ENCODE measurements at places on chromosomes 5 and 9.

DNA sequence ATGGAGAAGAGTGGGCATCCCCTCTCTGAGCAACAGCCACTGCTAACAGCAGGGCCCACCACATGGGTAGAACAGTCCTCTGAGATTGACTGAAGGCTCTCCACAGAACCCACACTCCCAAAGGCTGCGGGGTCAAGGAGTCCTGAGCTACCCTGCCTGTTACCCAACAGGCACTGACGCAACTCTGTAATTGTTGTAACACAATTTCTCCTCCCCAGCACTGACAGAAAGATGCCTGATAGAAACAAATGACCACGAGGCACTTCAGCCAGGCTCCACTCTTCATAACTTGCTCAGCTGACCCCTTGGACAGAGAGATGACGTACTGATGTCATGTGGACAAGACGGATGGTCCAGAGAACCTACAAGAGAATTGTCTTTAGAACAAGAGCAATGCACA is 220.7 kb downstream of the SPOCK1 start:
- DNase-seq = no peak

- DNase-seq = no peak
Measured at GRCh38 chr9:78366827-78367226, 69.9 kb downstream of the PSAT1 start.

- no peak for DNase-seq
Measured at GRCh38 chr9:87211669-87212068, 264.4 kb upstream of the GAS1 start.

- DNase-seq = no peak
Measured at GRCh38 chr5:170171811-170172210, 61.0 kb upstream of the C5orf58 start.

- no peak for DNase-seq
Measured at GRCh38 chr5:59891962-59892643, 1.4 kb downstream of the PDE4D start.

- no peak for DNase-seq
Measured at GRCh38 chr9:137502008-137502911, 43.1 kb upstream of the NSMF start.

DNA sequence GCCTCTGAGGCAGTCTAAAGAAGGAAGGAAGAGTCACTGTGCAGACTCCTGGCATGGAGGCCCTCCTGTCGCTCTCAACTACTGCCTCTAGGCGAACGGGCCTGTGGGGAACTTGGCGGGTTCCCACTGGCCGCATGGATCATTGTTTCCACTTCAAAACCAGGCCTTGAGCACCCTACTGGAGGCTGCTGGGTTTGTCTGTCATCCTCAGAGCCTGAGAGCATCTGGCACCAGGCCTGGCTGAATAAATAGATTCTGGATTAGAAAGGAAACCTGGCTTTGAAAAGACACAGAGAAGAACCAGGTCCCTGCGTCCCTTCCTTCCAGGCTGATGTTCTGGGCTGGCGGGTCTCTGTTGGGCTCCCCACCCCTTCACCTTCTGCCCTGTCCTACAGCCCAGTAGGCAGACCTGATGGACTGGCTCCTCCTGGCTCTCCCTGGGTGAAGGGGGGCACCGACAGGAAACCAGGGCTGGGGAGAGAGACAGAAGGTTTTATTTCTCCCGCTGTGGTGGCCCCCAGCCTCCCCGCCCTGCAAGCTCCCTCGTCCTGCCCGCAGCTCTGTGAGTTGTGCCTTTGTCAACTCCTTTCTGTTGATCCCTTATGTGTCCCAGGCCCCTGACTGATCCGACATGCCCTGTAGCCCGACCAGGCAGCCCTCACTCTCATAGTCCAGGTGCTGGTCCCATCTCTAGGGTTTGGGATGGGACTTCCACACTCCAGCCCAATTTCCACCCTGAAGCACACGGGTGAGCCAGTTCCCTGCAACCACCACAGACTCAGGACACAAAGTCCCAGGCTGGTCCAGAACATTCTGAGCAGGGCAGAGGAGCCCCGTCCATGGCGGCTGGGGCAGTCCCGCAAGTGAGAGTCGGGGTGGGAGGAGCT is 50.1 kb downstream of the ADAMTS2 start:
- no peak for DNase-seq

DNA sequence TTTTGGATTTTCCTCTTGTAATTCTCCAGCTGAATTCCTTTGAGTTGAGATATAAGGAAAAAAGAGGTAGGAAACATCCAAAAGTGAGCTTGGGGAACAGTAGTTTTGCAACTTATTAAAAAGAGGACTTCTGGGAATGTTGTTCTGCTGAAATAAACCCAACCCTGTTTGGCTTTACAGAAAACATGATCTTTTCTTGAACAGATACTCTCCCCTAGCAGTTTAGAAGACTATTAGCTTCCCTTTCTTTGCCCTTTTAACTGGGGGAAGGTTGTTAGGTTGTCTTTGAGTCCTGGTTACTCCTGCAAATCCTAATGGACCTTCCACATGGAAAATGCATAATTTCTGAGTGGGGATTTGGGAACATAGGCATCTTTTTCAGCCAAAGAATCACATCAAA is 168.7 kb upstream of the RPS23 start:
- DNase-seq = no peak

DNA sequence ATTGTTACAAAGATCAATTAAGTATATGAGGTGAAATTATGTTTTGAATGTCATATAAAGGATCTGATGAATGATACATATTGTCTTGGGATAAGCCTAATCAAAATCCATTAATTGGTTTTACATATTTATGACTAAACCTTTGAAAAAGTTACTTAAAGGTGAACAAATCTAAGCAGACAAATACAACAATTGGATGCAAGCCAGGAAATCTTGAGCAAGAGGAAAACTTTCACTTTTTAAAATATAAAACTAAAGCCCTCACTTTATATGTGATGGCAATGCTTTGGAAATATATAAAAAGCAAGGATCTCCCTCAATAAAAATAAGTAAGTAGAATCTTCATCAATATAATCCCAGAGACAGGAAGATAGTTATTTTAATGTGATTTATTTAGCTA is 80.1 kb downstream of the EDIL3 start:
- DNase-seq = no peak

DNA sequence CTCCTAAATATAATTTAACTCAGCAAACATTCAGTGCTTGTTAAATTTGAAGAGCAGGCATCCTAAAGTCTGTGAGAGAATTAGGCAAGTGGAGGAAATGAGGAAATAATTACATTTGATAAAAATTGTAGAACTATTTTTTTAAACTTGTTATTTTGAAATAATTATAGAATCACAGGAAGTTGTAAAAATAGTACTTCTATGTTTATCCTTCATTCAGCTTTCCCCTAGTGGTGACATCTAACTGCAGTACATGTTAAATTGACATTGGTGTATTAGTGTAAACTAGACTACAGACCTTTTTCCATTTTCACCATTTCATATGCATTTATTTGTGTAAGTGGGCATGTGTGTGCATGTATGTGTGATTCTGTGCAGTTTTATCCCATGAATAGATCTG is 51.6 kb downstream of the F2RL2 start:
- no peak for DNase-seq

DNA sequence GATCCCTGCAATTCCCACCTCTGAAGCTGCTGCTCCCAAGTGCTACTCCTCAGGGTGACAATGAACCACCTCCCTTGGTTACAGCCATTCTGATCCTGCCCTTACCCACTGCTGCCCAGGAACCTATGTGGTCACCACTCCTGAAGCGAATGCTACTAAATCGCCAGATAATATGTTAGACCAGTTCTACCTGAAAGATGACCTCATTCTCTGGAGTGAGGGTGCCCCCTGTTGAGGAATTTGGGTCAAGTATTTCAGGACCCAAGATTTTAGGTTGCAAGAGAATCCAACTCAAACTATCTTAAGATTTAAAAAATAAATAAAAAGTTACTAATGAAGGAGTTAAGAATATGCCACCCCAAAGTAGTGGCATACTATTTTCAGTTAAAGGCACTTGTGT is 5.8 kb upstream of the SNAPC3 start:
- peak; percentile 32 for DNase-seq

- no peak for DNase-seq
Measured at GRCh38 chr9:5569409-5569808, 59.1 kb downstream of the PDCD1LG2 start.

DNA sequence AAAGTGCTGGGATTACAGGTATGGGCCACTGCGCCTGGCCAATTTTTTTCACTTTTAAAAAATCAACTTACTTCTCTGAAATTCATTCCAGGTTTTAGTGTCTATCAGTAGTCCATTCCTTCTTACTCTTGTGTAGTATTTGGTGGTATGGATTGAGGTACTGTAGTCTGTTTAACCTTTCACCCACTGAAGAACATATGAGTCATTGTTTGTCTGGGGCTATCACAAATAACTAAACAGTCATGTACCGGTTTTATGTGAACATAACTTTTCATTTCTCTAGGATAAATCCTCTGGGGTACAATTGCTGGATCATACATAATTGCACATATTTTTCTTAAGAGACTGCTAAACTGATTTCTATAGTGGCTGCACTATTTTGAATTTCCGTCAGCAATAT is 1188.0 kb upstream of the CDH9 start:
- DNase-seq = no peak

DNA sequence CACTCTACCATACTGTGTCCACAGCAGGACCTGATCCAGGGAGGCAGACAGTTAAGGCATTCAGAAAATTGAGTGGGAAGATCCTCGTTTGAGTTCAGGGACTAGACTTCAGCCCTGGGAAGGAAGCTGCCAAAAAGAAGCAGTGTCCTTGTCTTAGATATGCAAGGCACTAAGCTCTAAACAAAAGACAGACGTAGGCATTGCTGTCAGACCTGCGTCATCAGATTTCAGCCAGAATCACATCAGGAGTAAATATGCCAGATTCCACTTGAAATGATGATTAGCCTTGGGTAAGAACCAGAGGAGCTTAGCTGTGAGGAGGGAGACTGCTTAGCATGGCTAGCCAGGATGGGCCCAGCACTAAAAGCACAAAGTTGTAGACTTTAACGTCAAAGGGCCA is 56.7 kb downstream of the MAMDC2 start:
- no peak for DNase-seq

DNA sequence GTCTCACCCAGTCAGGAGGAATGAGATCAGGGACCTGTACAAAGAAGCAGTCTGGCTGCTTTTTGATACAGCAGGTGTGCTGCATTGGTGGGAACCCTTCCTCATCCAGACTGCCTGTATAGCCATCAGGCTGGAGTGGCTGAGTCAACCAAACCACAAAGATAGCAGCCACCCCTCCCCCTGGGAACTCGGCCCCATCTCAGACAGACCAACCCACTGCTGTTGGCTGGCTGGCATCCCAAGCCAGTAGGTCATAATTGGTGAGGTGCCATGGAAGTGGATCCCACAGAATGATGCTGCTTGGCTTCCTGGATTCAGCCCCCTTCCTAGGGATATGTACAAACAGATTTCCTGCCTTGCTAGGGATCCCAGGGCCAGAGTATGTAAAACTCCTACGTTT is 60.9 kb downstream of the YTHDC2 start:
- DNase-seq = no peak

DNA sequence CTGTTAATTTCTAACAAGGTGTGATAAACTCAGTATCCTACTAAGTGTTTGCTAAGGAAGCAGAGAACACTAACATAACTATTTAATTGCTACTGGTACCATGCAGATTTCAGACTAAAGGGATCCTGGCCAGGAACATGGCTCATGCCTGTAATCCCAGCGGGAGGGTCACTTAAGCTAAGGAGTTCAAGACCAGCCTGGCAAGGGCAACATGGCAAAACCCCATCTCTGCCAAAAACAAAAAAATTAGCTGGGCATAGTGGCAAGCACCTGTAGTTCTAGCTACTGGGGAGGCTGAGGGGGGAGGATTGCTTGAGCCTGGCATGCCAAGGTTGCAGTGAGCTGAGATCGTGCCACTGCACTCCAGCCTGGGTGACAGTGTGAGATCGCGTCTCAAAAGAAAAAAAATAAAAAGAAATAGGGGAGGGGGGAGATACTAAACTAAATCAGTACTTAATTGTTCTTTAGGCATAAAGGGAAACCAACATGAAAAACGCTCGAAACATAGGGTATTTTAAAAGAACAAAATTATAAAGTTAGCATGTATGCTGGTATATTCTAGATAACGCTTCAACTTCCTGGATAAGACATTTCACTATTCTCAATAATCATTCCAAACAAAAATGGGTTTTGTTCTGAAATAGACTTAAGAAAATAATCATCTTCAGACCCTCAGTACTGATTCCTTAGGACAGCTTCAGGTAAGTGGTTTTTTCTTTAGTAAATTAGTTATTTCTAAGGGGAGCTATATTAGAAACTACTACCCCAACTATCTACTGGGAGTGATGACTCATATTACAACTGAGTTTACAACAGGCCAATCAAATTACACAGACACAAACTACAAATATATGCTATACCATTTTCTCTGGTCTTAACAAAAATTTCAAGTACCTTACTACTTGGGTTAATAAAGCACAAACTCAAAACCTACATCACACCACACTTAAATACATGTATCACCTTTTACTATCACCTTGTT is 3.5 kb downstream of the PANK3 start:
- no peak for DNase-seq

GRCh38 chr5:116528519-116529234 is 45.9 kb downstream of the SEMA6A start:
- no peak for DNase-seq

GRCh38 chr5:122639864-122640263 is 135.0 kb upstream of the SNX2 start:
- no peak for DNase-seq

- no peak for DNase-seq
Measured at GRCh38 chr9:92467041-92467440, 15.3 kb downstream of the ASPN start.

GRCh38 chr5:96752341-96753016 is 55.3 kb downstream of the ERAP1 start:
- peak; percentile 25 for DNase-seq

- no peak for DNase-seq
Measured at GRCh38 chr5:32021771-32022170, 152.3 kb downstream of the GOLPH3 start.

- no peak for DNase-seq
Measured at GRCh38 chr5:120678279-120678678, 214.2 kb downstream of the PRR16 start.

GRCh38 chr5:128262911-128263310 is 179.3 kb downstream of the SLC12A2 start:
- no peak for DNase-seq

DNA sequence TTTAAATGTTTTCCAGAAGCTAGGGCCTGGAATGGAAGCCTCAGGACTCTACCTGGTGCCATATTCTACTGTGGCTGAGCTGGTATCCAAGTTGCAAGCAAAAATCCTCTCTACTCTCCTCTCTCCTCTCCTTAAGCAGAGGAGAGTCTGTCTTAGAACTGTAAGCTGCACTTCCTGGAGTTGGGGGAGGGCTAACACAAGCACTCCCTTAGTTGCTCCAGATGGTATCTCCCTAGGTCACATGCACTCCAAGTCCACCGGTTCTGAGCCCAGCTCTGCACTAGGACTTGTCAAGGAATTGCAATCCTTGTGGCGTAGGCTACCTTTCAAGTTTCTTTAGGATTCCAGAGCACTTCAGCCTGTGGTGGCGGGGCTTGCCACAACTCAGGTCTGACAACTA is 513.9 kb upstream of the RGMB start:
- DNase-seq = no peak

GRCh38 chr9:96187151-96187555 is 114.8 kb downstream of the HSD17B3 start:
- DNase-seq = no peak

All from activated T-cell treated with anti-CD3 and anti-CD28 coated beads for 24 hours (primary cell).